ENCODE measurements at places on chromosomes 16 and 17. TPM values are rescaled to one million over a fixed set of nuclear protein-coding genes. Genes with fewer than 3 reads are reported as not detected.

The CAPNS2 gene
- 12.7 TPM for total RNA-seq

The ALOX15B gene
- 27.2 TPM for total RNA-seq

The C1QL1 gene
- 2.5 TPM for total RNA-seq

The GJD3 gene
- total RNA-seq, result not detected

The PIMREG gene
- 9.8 TPM for total RNA-seq

The DNASE1 gene
- total RNA-seq, result 7.2 TPM

The USP7 gene
- 56.3 TPM for total RNA-seq

The GPR139 gene
- total RNA-seq, result not detected

The WNT3 gene
- total RNA-seq, result 0.19 TPM

The ZNF598 gene
- 62.8 TPM for total RNA-seq

The PCGF2 gene
- 7.4 TPM for total RNA-seq

The KRTAP9-2 gene
- not detected for total RNA-seq

The TBC1D3B gene
- total RNA-seq, result not detected

The NLE1 gene
- total RNA-seq, result 26.0 TPM

The SRCIN1 gene
- 1.0 TPM for total RNA-seq

The SLC5A11 gene
- total RNA-seq, result not detected

The ADAD2 gene
- total RNA-seq, result not detected

The ANKFN1 gene
- total RNA-seq, result not detected

The SYNGR3 gene
- total RNA-seq, result 0.68 TPM

The NETO2 gene
- 30.7 TPM for total RNA-seq

The GNAO1 gene
- total RNA-seq, result not detected

The C1QTNF1 gene
- total RNA-seq, result 73.3 TPM

The SLC5A10 gene
- not detected for total RNA-seq

The MON1B gene
- 17.2 TPM for total RNA-seq

The CCDC40 gene
- total RNA-seq, result 0.57 TPM

The GRIN2C gene
- total RNA-seq, result not detected

The AXIN2 gene
- total RNA-seq, result 0.23 TPM

The DPEP3 gene
- total RNA-seq, result not detected

The ANKS4B gene
- total RNA-seq, result not detected

The MMP28 gene
- total RNA-seq, result 61.6 TPM

The SLC6A2 gene
- 0.08 TPM for total RNA-seq

The AGRP gene
- not detected for total RNA-seq

The ANKFY1 gene
- 9.5 TPM for total RNA-seq

The ASGR1 gene
- total RNA-seq, result not detected

The CHRNE gene
- not detected for total RNA-seq

The ODAD4 gene
- 1.6 TPM for total RNA-seq

The ITGAX gene
- total RNA-seq, result not detected

The HAS3 gene
- total RNA-seq, result 58.4 TPM

The CPHXL2 gene
- not detected for total RNA-seq

The ABCC12 gene
- total RNA-seq, result not detected

The TAT gene
- not detected for total RNA-seq

The NXPH3 gene
- total RNA-seq, result 0.08 TPM

The CXCL16 gene
- total RNA-seq, result 1.9 TPM

The SOCS1 gene
- 2.5 TPM for total RNA-seq

The GPR142 gene
- not detected for total RNA-seq

The GRAPL gene
- not detected for total RNA-seq

The TP53TG3 gene
- not detected for total RNA-seq

The PYY gene
- total RNA-seq, result not detected

The CIBAR2 gene
- total RNA-seq, result not detected

The CYTH1 gene
- 23.5 TPM for total RNA-seq

The TBC1D3K gene
- not detected for total RNA-seq

The ZBTB4 gene
- 25.9 TPM for total RNA-seq

The PPY gene
- total RNA-seq, result 1.6 TPM

The LUC7L3 gene
- total RNA-seq, result 26.0 TPM

The GLIS2 gene
- 1.0 TPM for total RNA-seq

The ICAM2 gene
- total RNA-seq, result 0.16 TPM

The KRTAP4-16 gene
- not detected for total RNA-seq

The CHST4 gene
- total RNA-seq, result not detected

Data from hair follicular keratinocyte (primary cell).